ENCODE measurements at places on chromosomes 1 and 21. TPM values are rescaled to one million over a fixed set of nuclear protein-coding genes. Genes with fewer than 3 reads are reported as not detected.

HES3 gene
- not detected for polyA plus RNA-seq

COL24A1 gene
- 5.2 TPM for polyA plus RNA-seq

GUCA2B gene
- not detected for polyA plus RNA-seq

ZBTB8A gene
- polyA plus RNA-seq = 7.4 TPM

NR5A2 gene
- polyA plus RNA-seq = 1.6 TPM

AKR7A3 gene
- polyA plus RNA-seq = 0.61 TPM

SPRR1B gene
- polyA plus RNA-seq = not detected

NTPCR gene
- 47.8 TPM for polyA plus RNA-seq

DLGAP3 gene
- polyA plus RNA-seq = 0.29 TPM

TEKT2 gene
- polyA plus RNA-seq = 0.13 TPM

THAP3 gene
- 29.6 TPM for polyA plus RNA-seq

SELE gene
- 5.8 TPM for polyA plus RNA-seq

C1QB gene
- 351 TPM for polyA plus RNA-seq

AMY2A gene
- polyA plus RNA-seq = not detected

GNG4 gene
- 3.9 TPM for polyA plus RNA-seq
